ENCODE measurements at places on chromosomes 5 and 9.

DNA sequence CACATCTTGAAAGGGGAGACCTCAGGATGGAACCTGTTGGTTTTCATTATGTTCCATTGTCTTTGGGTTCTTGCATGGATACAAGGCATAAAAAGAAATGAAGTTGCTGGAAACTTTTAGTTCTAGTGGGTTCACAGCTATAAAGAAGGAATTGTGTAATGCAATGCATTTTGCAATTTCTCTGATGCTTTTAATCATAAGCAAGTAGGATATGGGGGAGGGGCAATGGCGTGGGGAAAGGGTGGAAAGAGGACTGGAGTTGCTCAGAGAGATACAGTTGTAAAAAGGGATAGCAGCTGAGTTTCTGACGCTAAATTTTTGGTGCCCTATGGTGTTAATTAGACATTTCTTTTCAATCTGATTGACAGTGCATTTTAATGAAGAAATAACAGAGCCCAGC is 88.6 kb upstream of the FANCC start:
- DNase-seq = no peak

DNA sequence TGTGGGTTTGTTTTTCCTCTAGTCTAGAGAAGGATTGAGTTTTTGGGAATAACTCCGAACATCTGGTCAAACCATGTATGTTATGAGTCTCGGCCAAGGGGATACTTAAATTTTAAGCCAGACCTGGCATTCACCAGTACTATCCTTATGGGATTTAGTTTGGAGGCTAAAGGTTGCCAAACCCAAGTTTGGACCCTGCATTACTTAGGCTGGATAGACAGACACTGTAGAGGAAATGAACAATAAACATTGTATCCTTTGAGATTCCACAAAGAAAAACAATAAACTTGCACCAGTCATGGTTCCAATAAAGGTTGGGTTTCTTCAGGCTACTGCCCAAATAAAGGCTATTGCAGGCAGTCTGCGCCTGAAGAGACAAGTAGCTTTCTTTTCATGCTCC is 296.7 kb upstream of the MEF2C start:
- DNase-seq = no peak

- no peak for DNase-seq
Measured at GRCh38 chr5:121945261-121945660, 16.5 kb upstream of the SRFBP1 start.

DNA sequence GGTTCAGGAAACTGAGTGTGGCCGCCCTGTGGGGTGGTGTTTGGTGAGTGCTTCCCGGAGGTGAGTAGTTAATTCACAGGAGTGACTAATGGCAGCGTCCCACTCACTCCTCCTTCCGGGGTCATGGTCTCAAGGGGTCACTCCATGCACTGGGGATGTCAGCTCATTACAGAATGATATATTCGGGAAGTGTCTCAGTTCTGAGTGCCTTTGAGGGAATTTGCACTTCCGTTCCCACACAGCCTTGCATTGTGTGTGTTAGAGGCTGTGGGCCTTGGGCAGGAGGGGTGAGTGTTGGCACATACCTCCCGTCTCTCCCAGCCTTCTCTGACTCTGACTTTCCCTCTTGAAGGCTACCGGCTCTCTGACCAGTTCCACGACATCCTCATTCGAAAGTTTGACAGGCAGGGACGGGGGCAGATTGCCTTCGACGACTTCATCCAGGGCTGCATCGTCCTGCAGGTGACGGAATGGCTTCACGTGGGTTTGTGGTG is 10.5 kb upstream of the AHRR start:
- DNase-seq = no peak

- DNase-seq = no peak
Measured at GRCh38 chr5:86974955-86975354, 292.7 kb upstream of the RASA1 start.

DNA sequence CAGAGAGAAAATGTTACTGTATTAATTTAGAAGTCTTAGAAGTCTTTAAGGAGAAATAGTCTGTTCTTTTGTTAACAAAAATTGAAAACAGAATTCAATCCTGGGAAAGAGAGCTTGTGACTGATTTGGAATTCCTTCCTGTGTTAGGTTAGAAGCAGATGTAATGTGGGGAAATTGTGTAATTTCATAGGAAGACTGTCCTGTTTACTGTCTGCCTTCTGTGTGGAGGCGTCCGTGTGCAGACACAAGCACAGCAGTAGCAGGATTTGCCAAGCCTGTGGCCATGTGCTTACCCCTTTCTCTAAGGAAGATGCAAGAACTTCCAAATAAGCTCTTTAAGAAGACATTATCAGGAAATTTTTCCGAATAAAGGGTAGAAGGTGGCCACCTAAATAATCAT is 36.7 kb upstream of the F2R start:
- no peak for DNase-seq

DNA sequence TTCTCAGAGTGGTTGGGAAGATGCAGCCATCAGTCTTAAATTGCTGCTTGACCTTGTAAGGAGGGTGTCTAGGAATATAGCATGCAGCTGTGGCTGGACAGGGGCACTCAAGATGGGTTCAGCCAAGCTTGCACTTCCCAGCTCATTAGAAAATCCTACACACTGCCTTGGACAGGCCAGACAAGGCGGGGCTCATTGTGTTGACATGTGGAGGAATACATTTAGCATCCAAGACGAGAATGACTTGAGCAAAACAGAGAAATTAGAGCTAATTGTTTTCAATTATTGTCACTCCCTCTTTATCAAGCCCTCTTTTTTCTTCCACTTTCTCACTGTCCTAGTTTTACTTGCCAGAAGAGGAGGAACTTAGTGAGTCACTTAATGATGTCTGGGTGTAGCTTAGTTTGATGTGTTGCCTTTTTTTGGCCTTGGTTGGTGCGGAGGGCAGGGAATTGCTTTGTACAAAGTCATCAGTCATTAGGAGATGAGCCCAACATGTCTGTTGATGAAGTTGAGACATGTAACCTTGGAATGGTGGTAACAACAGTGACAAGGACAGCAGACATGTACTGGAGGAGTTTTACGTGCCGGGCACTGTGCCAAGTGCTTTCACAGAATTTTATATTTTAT is 1219.3 kb upstream of the WWC1 start:
- DNase-seq = no peak

- no peak for DNase-seq
Measured at GRCh38 chr5:61587125-61587524, 255.1 kb downstream of the ZSWIM6 start.

GRCh38 chr5:53900677-53901076 is 340.2 kb downstream of the NDUFS4 start:
- DNase-seq = no peak

- DNase-seq = peak; percentile 14
Measured at GRCh38 chr5:164680216-164680615, 1174.8 kb downstream of the MAT2B start.
